A549 treated with CORT108297 at 1 μM for 4 hours (cell line): ENCODE measurements at places on chromosomes 2 and 18. TPM values are rescaled to one million over a fixed set of nuclear protein-coding genes. Genes with fewer than 3 reads are reported as not detected.

Gene STPG4
- total RNA-seq: 0.05 TPM in 1 of 5 replicates, not detected in the others

Gene SCN7A
- 0.01 TPM in 1 of 5 replicates, not detected in the others for total RNA-seq

Gene GMCL1
- 8.4 to 13.4 TPM (median 10.9 TPM) in 5 replicates for total RNA-seq

Gene ZNF513
- total RNA-seq: 11.0 to 15.5 TPM (median 14.5 TPM) in 5 replicates

Gene SLC16A14
- total RNA-seq: 0.58 to 1.3 TPM (median 1.2 TPM) in 5 replicates

Gene REG1B
- not detected in 5 replicates for total RNA-seq

Gene COBLL1
- total RNA-seq: 2.9 to 4.5 TPM (median 3.9 TPM) in 5 replicates

Gene NAT8
- total RNA-seq: not detected in 5 replicates

Gene SMYD1
- total RNA-seq: not detected in 5 replicates
